OCI-M1 (cell line): ENCODE measurements at places on chromosomes 7 and 10.
A peak's percentile ranks its signal among the peaks of the same experiment; 100 is the strongest.

- no peak for DNase-seq
These were observed 18.5 kb downstream of the MEOX2 start for GRCh38 chr7:15667991-15668390.

DNA sequence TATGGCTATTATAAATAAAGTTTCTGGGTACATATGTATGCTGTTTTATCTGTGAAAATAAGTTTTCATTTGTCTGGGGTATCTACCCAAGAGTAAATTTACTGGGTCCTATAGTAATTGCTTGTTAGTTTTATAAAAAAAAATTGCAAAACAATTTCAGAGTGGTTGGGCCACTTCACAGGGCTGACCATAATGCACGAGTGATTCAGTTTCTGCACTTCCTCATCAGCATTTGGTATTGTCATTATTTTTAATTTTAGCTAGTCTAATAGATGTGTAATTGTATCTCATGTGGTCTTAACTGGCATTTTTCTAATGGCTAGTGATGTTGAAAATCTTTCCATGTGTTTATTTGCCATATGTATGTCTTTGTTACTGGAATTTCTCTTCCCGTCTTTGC, 452.4 kb upstream of the AKR1E2 start:
- DNase-seq = no peak

DNA sequence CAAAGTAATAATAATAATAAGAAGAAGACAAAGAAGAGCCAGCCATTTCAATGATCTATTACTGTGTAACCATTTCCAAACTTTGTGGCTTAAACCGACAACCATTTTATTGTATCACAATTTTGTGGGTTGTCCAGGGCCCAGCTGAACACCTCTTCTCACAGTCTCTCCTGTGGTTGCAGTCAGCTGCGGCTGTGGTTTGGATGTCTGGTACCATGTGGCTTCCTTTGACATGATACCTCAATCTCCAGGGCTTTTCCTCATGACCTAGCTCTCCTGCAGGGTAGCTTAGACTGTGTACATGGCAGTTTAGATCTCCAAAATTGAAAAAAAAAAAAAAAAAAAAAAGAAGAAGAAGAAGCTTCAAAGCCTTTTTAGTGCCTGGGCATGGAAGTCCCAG, 72.6 kb upstream of the NFKB2 start:
- peak; percentile 46 for DNase-seq

GRCh38 chr7:11203683-11204082, 230.0 kb downstream of the PHF14 start:
- no peak for DNase-seq

- peak; percentile 46 for DNase-seq
These were observed 4.3 kb downstream of the SLC29A3 start for GRCh38 chr10:71323407-71323806.

GRCh38 chr10:97327348-97328294, 6.9 kb downstream of the FRAT2 start:
- peak; percentile 57 for DNase-seq

- DNase-seq = peak; percentile 64
These were observed 9.8 kb downstream of the PODXL start for GRCh38 chr7:131546583-131547141.

- no peak for DNase-seq
These were observed 159.9 kb downstream of the CAMK1D start for GRCh38 chr10:12509016-12509793.

- DNase-seq = no peak
These were observed 28.8 kb upstream of the OPALIN start for GRCh38 chr10:96387601-96388000.

DNA sequence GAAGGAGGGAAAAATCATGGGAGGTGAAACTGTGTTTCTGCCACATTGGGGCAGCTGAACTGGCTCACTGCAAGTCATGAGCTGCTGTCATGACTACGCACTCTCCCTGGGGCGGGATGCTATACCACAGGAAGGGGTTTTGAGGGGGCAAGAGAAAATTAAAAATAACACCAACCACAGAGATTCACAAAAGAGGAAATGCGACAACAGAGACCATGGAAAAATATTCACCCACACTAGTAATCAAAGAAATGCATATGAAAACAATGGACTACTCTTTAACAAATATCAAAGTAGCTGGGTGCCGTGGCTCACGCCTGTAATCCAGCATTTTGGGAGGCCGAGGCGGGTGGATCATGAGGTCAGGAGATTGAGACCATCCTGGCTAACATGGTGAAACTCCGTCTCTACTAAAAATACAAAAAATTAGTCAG, 65.2 kb upstream of the TM9SF3 start:
- peak; percentile 60 for DNase-seq

GRCh38 chr7:155917836-155918430, 105.7 kb upstream of the SHH start:
- no peak for DNase-seq

- no peak for DNase-seq
These were observed 77.6 kb downstream of the ITGA8 start for GRCh38 chr10:15642095-15642494.
